ENCODE measurements at places on chromosomes 5 and 9. TPM values are rescaled to one million over a fixed set of nuclear protein-coding genes. Genes with fewer than 3 reads are reported as not detected.

- DNase-seq = no peak
Observed at GRCh38 chr9:121924700-121925099, 168.4 kb downstream of the TTLL11 start.

DNA sequence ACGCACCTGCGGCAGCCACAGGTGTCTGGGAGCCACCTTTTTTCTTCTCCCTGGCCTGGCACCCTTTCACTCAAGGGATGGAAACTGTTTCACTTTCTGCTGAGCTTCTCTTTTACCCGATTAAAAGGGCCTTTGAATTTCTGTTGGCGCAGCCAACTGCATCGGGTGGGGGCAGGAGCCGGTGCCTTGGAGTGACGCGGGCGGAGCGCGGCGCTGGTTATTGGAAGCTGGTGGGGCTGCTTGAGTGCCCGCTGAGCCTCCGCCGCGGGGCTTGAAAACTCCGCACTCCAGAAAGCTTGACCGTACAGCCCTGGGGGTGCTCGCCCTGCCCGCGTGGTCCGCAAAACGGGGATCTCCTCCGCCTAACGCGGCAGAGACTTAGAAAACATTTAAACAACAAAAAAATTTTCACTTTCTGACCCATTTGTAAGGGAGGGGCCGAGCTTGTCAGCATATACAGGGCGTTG lies 52.0 kb upstream of the TJP2 start:
- no peak for DNase-seq

DNA sequence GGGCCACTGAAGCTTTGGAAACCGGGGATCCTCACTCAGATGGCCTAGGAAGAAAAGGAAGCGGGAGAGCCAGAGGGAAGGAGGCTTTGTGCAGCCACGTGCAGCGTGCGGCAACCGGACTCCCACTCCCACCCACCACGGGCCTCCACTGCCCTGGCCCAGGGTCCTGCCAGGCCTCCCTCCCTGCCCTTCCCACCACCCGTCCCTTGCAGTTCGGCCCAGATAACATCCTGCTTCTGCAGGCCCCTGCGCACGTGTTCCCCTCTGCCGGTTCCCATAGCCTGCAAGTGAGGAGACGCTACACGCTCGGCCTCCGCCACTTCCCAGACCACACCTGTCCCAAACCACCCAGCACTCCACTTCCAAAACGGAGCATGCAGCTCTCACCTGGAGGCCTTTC lies 4.3 kb upstream of the LHX3 start:
- no peak for DNase-seq

GRCh38 chr5:139131062-139131461 lies 67.1 kb downstream of the SIL1 start:
- DNase-seq = no peak

DNA sequence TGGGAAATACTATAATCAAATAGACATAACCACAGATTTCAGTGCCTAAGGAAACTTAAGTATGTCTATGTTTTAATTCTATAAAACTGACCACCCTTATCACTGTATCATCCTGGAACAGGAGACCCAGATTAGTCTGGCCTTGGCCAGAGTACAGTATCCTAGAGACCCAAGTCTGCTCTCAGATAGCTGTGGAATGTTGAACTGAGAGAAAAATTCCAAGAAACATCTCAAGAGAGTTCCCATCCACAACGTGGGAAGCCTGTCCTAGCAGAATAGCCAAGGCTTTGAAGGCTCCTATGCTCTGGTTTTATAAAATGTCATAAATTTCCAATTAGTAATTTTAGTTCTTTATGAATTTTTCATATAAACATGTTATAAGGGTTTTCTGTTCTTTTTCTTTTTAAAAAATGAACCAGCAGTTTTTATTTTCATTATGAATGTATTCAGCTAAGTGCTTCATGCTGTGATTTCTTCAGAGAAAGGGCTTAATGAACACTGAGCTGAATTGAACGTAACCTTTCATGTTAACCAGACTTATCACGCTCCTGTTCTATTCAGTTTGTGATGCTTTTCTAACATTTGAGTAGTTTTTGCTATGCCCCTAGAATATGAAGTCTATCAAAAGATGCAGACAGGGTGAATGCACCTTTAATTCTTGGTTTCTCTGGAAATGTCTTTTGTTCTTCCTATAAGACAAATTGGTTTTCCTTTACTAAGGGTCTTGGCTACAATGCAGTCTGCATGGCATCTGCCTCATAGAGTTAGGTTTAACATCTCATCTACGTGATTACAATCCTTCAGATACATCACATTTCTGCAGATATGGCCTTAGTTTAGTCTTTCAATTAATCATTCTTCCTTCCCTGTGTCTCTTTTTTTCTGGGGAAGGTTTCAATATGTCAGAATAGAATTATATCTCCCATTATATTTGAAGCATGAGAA lies 230.8 kb downstream of the CYLC2 start:
- DNase-seq = no peak

DNA sequence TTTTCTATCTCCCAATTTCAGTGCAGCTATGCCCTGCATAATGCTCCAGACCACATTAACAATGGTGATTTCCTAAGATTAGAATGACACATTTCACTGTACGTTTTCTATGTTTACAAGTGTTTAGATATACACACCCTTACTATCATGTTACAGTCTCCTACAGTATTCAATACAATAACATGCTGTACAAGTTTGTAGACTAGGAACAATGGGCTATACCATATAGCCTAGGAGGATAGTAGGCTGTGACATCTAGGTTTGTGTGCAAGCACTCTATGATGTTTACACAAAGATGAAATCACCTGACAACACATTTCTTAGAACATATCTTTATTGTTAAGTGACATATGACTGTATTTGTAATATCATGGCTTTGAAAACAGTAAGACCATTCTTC lies 1435.6 kb upstream of the NUDT12 start:
- no peak for DNase-seq

- no peak for DNase-seq
Observed at GRCh38 chr9:2116073-2116472, 100.9 kb downstream of the SMARCA2 start.

DNA sequence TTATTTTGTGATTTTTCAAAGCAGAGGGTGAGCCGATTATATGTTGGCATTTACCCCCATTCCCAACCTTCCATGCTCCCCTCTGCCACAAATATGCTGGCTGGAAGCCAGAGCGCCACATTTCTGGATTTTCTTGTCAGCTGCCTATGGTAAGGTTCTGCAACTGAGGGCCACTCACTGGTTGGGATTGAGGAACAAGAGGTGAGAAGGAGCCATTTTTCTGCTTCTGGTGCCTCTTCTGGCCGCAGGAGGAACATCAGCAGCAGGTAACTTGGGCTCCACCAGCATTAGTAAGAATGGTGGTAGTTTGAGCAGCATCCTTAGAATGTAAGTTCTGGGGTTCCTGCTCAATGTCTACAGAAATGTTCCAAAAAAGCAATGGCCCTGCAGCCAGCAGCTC lies 159.5 kb upstream of the MAST4 start:
- DNase-seq = peak; percentile 2

The SMIM33 gene
- polyA plus RNA-seq = not detected

The FOXD4L3 gene
- not detected for polyA plus RNA-seq

The MCC gene
- 2.8 TPM for polyA plus RNA-seq

The GGTA1 gene
- polyA plus RNA-seq = not detected

The TERT gene
- 13.1 TPM for polyA plus RNA-seq

The NIM1K gene
- polyA plus RNA-seq = not detected

The PTPRD gene
- 19.8 TPM for polyA plus RNA-seq

Data from H1 (cell line).